ENCODE measurements at places on chromosomes 4 and X.

- DNase-seq: no peak
- H3K4me3 ChIP-seq: no peak overlapping the region
- H3K36me3 ChIP-seq: no peaks in the 10 kb centered on the region
- no peaks in the 10 kb centered on the region for H3K27me3 ChIP-seq
Observed at GRCh38 chrX:13620207-13620606, 32.7 kb upstream of the TCEANC start.

- H3K27me3 ChIP-seq: no peaks in the 10 kb centered on the region
- no peaks in the 10 kb centered on the region for H3K4me1 ChIP-seq
- H3K27ac ChIP-seq: no peak overlapping the region
- no peak overlapping the region for H3K4me3 ChIP-seq
- no peak for DNase-seq
Observed at GRCh38 chrX:15976396-15976795, 121.8 kb upstream of the AP1S2 start.

GRCh38 chr4:184292877-184293276 lies 75.2 kb upstream of the ENPP6 start:
- no peak overlapping the region for H3K4me3 ChIP-seq
- H3K36me3 ChIP-seq: no peaks in the 10 kb centered on the region
- H3K4me1 ChIP-seq: no peaks in the 10 kb centered on the region
- no peak overlapping the region for H3K27ac ChIP-seq
- H3K27me3 ChIP-seq: no peaks in the 10 kb centered on the region

DNA sequence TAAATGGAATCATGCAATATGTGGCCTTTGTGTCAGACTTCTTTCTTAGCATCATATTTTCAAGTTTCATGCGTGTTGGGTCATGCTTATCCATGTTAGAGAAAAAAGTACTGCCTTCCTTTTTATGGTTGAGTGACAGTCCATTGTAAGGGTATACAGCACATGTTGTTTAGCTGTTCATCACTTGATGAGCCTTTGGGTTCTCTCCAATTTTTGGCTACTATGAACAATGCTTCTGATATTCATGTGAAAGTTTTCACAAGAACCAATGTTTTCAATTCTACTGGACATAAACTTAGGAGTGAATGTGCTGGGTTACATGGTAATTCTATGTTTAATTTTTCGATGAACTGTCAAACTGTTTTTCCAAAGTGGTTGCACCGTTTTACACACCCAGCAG lies 28.1 kb upstream of the LNX1 start:
- no peaks in the 10 kb centered on the region for H3K36me3 ChIP-seq
- no peaks in the 10 kb centered on the region for H3K27me3 ChIP-seq
- H3K4me3 ChIP-seq: no peak overlapping the region
- H3K4me1 ChIP-seq: no peaks in the 10 kb centered on the region
- H3K27ac ChIP-seq: no peak overlapping the region

GRCh38 chr4:33090910-33091309 lies 2370.7 kb downstream of the PCDH7 start:
- no peak for DNase-seq
- no peaks in the 10 kb centered on the region for H3K36me3 ChIP-seq
- H3K27me3 ChIP-seq: no peaks in the 10 kb centered on the region
- H3K27ac ChIP-seq: no peak overlapping the region

DNA sequence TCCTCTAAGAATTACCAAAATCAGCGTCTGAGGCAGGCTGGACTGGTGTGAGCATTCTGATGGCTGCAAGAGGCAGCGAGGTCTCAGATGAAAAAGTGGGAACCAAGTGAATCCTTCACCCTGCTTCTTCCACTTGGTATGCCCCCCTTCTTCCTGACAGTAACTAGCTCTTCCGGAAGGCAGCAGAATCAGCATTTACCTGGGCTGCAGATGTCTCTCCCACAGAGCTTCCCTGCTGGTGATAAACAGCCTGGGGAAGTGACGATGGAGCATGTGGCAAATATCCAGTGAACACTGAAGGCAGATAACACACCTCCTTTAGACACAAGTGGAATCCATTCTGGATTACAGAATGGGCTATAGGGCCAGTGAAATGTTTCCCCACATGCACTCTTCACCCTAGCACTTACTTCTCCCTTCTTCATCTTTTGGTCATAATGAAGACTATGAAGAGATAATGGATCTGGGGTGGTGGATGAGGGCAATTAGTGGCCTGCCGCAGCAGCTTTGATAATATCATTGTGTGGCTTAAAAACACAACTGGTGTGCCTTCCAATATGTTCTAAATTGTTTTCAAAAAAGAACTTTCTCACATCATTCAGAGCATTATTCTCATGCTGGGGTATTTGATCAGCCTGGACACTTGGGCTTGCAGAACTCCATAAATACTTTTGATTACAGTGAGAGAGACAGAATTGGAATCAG lies 60.8 kb upstream of the TBC1D9 start:
- H3K27me3 ChIP-seq: no peaks in the 10 kb centered on the region
- H3K27ac ChIP-seq: no peak overlapping the region
- H3K36me3 ChIP-seq: no peaks in the 10 kb centered on the region
- DNase-seq: no peak
- no peak overlapping the region for H3K4me3 ChIP-seq
- no peaks in the 10 kb centered on the region for H3K4me1 ChIP-seq

DNA sequence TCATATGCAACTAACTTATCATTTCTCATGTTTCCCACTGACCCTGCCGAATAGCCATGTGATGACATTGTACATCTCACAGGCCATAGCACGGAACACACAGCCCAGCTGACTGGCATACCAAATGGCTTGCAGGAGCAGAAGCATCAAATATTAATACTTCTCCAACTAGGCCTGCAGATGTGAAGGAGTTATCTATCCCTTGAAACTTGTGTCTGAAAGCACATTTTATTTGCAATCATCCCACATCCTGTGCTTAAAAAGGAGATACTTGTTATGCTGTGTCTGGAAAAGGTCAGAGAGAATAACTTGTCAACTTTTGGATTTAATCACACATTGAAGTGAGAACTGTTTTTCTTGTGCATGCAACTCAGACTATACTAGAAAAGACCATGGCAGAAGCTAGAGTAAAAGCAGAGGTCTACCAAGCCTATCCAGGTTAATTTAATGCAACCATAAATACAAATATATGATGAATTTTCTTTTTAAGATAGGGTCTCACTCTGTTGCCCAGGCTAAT lies 100.4 kb downstream of the IRF2 start:
- H3K27me3 ChIP-seq: no peaks in the 10 kb centered on the region
- no peak for DNase-seq
- no peaks in the 10 kb centered on the region for H3K4me1 ChIP-seq
- no peaks in the 10 kb centered on the region for H3K36me3 ChIP-seq
- H3K4me3 ChIP-seq: no peak overlapping the region

DNA sequence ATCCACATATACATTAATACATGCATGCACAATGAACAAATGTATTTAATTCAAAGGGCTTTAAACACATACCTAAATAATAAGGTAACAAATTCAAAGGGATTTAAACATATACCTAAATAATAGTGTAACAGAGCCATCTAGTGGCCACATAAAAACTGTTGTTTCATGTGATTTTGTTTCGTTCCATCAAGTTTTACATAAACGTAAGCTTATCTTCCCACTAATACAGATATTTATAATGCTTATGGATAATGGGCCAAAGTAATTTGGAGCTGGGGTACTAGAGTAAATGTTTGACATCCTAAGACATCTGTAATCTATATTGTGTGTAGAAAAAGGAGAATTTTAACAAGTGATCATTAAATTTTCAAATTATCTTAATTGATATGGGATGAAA lies 82.3 kb downstream of the PRSS12 start:
- no peaks in the 10 kb centered on the region for H3K27me3 ChIP-seq
- H3K4me3 ChIP-seq: no peak overlapping the region
- DNase-seq: no peak
- no peak overlapping the region for H3K27ac ChIP-seq
- no peaks in the 10 kb centered on the region for H3K36me3 ChIP-seq

DNA sequence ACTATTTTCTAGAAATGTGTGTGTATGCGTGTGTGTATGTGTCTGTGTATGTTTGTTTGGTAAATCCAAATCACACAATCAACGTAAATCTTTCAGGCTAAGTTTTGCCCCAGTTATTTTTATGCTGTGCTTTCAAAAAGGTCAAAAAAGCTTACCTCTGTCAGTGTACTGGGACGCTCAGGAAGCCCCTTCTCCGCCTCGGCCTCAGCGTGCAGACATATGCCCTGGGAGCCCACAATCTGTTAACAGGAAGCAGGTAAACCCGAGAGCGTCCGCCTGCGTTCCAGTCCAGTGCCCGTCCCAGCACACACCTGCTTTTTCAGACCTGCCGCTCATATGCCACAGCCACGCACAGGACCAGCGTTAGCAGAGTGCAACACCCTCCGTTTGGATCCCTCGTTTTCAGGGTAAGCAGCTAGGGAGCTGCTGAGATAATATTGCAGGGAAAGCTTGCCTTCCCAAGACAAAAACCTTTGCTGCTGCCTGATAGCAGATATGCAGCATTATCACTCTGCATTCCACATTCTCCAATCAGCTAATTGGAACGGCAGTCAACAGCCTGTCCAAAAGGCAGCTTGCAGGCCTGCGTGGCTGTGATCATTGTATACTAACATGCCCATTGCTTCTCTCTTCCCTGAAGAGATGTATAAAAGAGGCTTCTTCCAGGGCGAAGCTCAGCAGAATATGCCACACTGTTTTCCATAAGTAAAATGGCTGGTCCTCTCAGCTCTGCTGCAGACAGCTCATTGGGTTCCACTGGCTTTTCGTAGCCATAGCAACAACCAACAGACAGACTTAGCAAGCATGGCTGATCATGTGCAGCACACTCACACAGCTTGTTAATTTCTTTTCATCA lies at the start of gene SORBS2:
Gene SORBS2, minus strand, starts transcription at position 686 of the 856 bp plus-strand sequence. CDS start 121,623 bp downstream, outside the sequence.
- no peaks in the 10 kb centered on the region for H3K4me1 ChIP-seq
- H3K27ac ChIP-seq: peak within 1 kb of the TSS; percentile 81
- H3K36me3 ChIP-seq: no peaks in the 10 kb centered on the region

DNA sequence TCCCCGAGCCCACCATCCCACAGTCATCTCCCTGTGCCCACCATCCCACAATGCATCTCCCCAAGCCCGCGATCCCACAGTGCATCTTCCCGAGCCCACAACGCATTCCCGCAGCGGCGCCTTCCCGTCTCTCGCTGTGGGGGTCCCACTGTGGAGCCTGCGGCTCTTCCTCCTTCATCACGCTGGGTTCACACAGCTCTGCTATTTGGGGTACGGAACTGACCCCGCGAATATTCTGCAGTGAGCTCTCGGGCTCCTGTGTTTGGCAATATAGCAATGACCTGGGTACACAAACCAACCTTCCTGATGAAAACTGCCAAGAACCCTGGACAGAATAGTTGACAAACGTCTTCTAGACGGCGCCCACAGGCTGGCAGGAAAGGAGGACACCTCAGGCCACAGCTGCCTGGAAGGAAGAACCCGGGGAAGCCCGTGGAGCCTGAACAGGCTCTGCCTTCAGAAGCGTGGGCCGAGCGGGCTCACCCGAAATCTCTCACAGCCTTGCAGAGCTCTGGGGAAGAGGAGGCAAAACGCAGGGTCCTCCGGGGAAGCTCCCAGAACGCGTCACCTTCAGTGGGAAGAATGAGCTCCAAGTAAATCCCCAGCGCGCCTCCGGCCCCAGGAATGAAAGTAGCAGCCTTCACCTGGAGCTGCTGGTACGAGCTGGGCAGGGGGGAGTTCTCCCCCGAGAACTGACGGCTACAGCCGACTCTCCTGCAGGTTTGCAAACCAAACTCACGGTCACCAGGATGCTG lies 22.9 kb downstream of the PPP2R3B start:
- no peak overlapping the region for H3K27ac ChIP-seq
- H3K4me1 ChIP-seq: no peaks in the 10 kb centered on the region
- peaks cover 12% of the 10 kb centered on the region for H3K36me3 ChIP-seq

DNA sequence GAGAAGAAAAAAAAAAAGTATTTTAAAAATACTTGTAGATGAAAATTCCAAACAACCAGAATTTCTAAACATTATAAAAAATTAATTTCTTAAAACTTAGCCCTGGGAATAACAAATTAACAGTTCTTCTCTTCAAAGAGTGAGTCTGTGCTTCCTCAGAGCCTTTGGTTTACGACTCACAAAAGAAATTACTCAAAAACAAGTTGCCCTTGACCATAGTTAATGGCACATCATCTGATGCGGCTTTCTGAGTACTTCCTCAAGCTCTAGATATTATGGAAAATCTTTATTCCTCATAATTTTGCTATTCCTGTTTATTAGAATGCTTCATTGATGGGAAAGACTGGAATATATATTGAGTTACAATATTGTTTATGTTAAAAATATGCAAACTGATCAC lies 23.7 kb downstream of the TAPT1 start:
- no peak overlapping the region for H3K4me3 ChIP-seq
- H3K36me3 ChIP-seq: peaks cover 48% of the 10 kb centered on the region
- no peak overlapping the region for H3K27ac ChIP-seq
- H3K27me3 ChIP-seq: no peaks in the 10 kb centered on the region
- H3K4me1 ChIP-seq: peaks cover 52% of the 10 kb centered on the region
- DNase-seq: no peak

GRCh38 chrX:148903176-148903575 lies 402.8 kb downstream of the AFF2 start:
- H3K4me1 ChIP-seq: no peaks in the 10 kb centered on the region
- H3K4me3 ChIP-seq: no peak overlapping the region
- no peak for DNase-seq
- H3K27me3 ChIP-seq: no peaks in the 10 kb centered on the region
- H3K27ac ChIP-seq: no peak overlapping the region
- H3K36me3 ChIP-seq: no peaks in the 10 kb centered on the region

Data from heart right ventricle (tissue), 16 donors.